ENCODE measurements at places on chromosomes 16 and 17.

- no peak for DNase-seq
Observed at GRCh38 chr16:56633535-56633934, 1.1 kb downstream of the MT1M start.

DNA sequence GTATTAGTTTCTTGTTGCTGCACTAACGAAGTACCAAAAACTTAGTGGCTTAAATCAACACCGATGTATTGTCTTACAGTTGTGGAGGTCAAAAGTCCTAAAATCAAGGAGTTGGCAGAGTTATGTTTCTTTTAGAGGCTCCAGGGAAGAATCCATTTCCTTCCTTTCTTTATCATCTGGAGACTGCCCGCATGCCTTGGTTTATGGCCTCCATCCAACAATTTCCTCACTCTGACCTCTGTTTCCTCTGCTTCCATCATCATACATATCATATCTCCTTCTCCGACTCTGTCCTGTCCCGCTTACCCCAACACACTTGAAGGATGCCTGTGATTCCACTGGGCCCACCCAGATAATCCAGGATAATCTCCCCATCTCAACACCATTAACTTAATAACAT, 627.8 kb downstream of the KCNJ2 start:
- no peak for DNase-seq

- DNase-seq: peak; percentile 12
Observed at GRCh38 chr16:68590201-68590994, 51.3 kb downstream of the ZFP90 start.

- no peak for DNase-seq
Observed at GRCh38 chr17:9032583-9032982, 11.3 kb downstream of the NTN1 start.

- no peak for DNase-seq
Observed at GRCh38 chr16:28068976-28069375, 5.5 kb upstream of the GSG1L start.

DNA sequence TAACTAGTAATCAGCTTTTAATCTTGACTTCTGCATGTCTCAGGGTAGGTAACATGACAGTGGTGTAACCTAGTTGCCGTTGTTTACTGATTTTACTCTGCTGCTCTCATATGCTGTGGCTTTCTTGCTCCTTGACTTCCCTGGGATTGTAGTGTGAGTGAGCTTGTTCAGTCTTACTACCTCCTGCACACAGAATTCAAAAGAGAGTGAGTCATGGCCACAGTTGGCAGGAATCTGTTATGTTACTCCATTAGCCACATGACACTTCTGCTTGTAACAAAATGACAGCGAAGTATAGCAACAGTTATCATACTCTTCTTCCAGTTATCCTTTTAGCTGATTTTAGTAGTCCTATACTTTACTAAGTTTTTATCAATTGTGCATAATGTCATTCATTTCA, 18.8 kb downstream of the TNRC6A start:
- no peak for DNase-seq

GRCh38 chr16:67147437-67148140, 3.2 kb downstream of the B3GNT9 start:
- DNase-seq: no peak

DNA sequence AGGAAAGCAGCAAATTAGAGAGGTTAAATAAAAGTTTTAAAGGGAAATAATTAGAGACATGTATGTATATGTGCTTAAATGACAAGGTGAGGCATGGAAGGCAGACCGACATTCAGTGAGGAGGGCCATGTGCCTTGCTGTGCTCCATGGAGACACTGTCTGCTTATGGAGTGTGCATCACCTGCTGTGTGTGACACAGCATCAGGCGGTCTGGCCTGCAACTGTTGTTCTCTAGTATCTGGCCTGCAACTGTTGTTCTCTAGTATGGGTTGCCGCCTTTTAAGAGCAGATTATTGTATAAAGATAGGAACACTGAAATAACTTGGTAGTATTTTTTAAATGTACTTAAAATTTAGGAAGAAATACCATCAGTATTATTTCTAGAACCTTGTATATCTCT, 225.1 kb downstream of the LGALS9B start:
- no peak for DNase-seq

GRCh38 chr16:87582216-87582965, 19.9 kb upstream of the JPH3 start:
- no peak for DNase-seq

DNA sequence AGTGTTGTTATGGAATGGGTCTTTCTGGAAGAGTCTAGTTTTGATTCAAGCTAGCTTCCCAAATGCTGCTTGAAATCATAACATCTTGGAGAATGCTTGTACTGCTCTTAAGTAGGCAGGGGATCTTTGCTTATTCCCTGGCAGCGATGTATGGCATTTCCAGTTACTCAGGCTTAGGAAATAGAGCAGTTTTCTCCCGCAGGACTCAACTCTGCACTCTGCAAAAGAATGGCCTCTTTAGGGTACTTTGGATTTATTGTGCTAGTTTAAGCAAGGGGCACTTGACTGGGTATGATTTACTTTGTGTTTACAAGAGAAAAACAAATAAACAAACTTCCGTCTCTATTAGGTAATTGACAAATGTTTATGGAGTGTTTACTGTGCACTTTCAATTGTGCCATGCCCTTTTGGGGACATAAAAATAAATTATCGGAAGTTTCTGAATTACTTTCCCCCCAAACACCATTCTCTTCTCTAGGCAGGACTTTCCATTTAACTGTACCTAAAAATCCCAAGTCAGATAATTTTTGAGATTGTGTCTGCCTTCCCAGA, 164.0 kb downstream of the MAP2K6 start:
- no peak for DNase-seq

GRCh38 chr16:23597003-23597756, 1.1 kb upstream of the NDUFAB1 start:
- DNase-seq: no peak

DNA sequence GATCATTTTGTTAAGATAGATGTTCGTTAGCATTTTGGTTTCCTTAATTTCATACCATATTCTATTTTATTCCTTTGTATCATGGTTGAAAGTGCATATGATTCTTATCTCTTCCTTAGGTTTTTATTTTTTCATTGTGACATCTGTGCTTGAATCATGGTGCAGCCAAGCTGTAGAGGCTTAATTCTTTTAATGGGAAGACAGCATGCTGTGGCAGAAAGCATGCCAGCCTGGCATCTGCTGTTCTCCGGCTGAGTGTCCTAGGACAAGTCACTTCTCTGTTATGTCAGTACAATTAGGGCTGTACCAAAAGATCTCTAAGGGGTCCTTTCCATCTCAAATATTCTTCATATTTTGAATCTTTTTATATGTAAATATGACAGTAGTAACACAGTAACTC, 68.5 kb upstream of the PMFBP1 start:
- DNase-seq: no peak

- no peak for DNase-seq
Observed at GRCh38 chr17:39916918-39917317, 1.5 kb downstream of the GSDMB start.

GRCh38 chr17:7204828-7205461, 14.7 kb downstream of the DLG4 start:
- DNase-seq: peak; percentile 89

DNA sequence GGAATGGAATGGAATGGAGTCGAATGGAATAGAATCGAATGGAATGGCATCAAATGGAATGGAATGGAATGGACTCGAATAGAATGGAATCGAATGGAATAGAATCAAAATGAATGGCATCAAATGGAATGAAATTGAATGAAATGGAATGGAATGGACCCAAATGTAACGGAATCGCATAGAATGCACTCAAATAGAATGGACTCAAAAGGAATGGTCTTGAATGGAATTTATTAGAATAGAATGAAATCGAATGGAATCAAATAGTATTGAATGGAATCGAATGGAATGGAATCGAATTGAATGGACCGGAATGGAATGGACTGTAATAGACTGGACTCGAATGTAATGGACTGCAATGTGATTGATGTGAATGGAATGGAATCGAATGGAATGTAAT, 501.4 kb upstream of the WSB1 start:
- DNase-seq: no peak

GRCh38 chr17:12856416-12856815, 67.1 kb downstream of the ARHGAP44 start:
- DNase-seq: no peak
